ENCODE measurements at places on chromosomes 5 and 9.

DNA sequence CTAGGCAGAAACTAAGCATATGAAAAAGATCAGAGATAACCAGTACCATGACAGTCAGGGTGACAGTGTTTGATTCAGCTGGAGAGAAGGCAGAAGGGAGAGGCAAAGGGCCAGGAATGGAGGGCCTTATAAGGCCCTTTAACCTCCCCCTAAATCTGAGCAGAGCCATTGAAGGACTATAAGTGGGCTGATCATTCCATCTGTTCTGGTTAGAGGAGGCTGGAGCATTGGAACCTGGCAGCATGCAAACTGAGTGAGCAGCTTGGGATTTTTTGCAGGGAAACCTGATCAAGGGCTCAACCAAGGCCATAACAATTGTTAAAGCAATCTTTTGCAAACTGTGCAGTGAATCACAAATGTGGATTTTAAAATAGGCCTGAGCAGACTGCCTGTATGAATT is 174.5 kb upstream of the DAP start:
- DNase-seq: no peak

GRCh38 chr5:20262896-20263295 is 274.9 kb upstream of the CDH18 start:
- no peak for DNase-seq

DNA sequence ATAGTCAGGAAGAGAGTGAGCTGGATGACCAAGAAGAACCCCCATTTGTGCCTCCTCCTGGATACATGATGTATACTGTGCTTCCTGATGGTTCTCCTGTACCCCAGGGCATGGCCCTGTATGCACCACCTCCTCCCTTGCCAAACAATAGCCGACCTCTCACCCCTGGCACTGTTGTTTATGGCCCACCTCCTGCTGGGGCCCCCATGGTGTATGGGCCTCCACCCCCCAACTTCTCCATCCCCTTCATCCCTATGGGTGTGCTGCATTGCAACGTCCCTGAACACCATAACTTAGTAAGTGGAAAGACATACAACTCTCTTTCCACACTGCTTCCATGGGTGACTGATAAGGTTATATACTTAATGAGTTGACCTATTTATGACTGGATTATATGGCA is 51.5 kb downstream of the RAB14 start:
- DNase-seq: no peak

DNA sequence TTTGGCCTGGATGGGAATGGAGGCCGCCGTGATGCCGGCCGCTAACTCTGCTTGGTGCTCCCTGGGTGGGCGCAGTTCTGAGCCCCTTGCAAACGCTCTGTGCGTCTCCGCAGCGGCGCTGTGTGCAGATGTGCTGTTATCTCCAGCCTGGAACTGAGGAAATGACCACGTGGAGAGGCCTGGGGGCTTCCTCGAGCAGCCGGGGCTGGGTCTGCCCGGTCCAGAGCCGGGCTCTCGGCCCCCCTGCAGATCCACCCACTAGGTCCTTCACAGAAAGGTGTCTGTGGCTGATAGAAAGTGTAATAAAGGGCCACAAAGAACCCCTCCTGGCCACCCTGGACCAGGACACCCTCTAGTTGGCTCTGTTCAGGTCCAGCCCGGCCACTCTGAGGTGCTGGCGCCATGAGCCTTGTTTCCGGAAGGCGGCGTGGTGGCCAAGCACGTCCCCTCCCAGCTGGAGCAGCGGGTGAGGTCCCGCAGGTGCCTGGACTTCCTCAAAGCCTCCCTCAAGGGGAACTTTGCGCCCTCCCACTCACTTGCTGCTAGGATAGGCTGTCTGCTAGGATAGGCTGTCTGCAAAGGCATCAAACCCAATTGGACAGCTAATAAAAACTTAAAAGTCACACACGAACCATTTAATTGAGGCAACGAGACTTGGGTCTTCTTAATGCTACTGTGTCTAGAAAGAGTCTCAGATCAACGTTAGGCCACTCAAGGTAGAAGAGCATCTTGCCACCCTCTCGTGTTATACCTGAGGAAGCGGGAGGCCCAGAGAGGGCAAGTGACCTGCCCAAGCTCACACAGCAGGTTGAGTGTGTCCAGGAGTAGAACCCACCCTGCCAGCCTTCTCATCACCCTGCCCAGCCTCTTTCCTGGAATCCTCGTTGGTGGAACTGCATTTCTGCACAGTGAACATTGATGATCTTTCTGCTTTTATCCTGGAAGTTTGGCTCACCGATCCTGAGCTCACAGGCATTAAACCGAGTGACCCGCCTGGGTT is 109.3 kb upstream of the FCN2 start:
- DNase-seq: no peak

DNA sequence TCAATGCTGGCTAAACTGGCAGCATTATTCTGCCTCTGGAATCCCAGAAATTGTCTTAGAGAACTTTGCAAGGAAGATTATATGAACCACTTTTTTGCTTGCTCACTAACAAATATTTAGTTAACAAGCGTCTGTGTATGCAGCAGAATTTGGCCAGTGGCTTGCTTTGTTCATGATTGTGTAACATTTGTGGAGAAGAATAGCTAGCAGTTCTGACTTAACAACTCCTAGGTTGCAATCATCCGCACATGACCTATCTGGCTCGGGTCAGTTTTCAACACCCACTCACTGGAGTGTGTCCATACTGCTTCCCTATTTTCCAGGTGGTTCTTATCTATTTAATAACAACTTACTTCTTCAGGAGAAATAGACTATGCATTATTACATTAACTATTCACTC is 98.5 kb downstream of the SNX18 start:
- peak; percentile 74 for DNase-seq

DNA sequence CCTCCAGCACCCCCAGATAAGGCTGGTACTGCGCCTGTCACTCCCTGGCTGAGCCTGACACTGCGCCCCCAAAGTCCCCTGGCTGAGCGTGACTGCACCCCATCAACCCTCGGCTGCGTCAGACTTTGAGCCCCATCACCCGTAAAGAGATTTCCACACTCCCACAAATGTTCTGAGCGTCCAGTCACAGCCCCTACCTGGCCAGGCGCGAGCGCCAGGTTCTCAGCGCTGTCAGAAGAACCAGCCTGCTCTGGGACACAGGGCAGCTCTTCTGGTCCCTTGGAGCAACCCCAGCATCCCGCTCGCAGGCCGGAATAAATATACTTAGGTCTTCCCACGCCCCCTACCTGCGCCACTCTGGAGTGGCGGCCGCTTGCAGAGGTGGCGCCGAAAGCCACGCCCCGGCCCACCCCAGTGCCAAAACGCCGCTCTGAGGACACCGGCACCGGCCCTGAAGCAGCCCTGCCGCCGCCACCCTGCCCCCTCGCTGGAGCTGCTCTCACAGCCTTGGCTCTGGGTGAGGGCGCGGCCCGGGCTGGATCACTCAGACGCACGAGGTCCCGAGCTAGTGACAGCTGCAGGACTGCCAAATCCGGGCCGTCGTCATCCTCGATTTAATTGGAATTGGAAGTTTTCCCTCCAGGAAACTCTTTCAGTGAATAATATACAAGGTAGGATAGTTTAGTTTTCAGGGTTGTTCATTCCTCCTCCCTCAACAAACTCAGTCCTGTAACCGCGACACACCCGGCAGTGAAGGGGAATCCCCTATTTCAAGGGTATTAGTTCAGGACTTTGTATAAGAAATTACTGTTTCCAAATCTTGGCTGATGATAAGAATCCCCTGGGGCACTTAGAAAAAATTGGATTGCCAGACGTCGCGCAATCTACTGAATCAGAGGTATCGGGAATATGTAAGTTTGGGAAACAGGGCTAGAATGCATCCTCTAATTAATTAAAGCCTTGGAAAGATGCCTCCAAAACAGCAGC is 1.2 kb upstream of the CEMIP2 start:
- DNase-seq: peak; percentile 43

GRCh38 chr9:137045294-137046087 is 486 bp downstream of the NPDC1 start:
- peak; percentile 62 for DNase-seq

GRCh38 chr9:129375845-129376244 is 197.8 kb upstream of the IER5L start:
- DNase-seq: no peak

GRCh38 chr5:42596817-42597216 is 159.8 kb upstream of the CCDC152 start:
- no peak for DNase-seq

- DNase-seq: no peak
Observed at GRCh38 chr9:119829186-119829585, 460.0 kb upstream of the BRINP1 start.

DNA sequence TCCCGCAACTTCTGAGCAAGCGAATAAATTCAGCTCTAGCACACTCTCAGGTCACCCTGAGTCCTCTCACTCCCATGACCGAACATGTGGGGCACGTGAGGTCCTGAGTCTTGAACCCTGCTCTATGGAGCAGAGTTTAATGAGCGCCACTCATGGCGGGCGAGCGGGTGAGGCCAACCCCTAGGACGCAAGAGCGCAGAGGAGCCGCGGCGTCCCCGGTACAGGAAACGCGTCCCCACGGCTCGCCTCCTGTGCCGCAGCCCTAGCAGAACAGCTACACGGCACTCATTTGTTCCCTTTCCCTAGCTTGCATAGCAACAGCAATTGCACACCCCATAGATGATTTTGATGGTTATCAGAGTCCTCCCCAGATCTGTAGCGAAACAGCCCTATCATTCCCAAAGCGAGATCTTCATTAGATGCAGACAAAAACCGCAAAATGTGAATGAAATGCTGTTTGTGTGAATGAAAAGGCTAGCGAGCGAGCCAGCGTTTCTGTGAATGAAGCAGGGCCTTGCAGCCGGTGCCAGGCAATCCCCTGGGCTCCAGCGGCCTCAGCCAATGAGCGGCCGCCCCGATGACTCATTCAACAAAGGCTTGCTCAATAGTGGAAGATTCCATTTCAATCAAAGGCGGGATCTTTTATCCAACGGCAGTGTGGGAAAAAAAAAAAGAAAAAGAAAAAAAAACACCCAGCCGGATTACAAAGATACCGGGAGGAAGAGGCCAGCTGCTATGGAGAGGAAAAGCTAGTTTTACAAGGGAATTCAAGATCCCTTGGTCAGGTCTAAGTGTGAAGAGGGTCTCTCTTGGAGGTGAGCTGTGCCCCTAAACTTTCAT is 1.5 kb upstream of the SHC3 start:
- peak; percentile 96 for DNase-seq

DNA sequence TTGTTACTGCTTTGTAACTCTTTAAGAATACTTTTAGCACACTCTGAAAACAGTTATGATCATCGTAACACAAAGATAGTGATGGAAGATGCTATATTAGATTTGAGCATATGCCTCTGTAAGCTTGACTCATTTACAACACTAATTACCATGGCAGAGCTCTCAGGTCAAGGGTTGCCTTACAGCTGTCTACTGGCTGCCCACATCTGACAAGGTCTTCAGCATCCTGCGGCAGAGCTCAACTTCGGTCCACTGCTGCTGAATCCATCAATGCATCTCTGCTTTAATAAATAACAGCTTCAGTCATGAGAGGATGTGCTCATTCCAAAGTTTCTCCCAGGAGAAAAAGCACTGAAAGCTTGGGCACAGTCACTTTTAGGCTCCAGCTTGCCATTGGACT is 449.4 kb downstream of the RASEF start:
- DNase-seq: no peak

- DNase-seq: no peak
Observed at GRCh38 chr5:154409230-154409840, 36.5 kb upstream of the SAP30L start.

DNA sequence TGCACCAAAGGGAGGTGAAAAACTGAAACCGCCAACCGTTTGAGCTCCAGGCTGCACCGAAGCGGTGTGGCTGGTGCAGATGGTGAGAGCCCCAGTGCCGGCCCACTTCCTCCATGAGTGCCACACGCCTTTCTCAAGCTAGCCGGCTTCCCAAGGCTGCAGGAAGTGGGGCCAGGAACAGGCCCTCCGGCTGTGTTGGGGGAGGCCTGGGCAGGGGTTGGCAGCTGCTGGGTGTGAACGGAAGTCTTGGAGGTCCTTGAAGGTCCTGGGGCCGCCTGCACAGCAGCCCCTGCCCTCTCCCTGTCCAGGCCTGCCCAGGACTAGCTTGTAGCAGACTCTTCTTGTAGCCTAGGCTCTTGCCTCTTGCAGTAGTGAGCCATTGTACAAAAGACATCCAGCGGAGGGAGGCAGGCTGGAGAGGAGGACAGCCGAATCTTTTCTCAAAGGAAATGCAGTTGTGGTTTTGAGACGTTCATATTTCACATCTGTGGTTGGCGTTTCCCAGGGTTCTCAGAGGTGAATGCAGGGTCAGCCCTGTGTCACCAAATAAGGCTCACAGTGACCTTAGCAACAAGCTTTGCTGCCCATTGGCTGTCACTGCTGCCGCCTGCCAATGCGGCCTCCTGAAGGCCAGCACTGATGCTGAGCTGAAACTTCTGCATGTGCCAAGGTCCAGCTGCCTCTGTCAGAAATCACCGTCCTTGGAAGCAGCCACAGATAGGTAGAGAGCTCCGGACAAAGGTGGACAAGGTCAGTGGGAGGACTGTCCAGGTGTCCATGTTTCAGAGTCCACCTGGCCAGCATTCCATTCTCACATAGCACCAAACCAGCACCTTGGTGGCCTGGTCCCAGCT is 23.9 kb downstream of the IRF1 start:
- peak; percentile 52 for DNase-seq

- DNase-seq: no peak
Observed at GRCh38 chr9:92988215-92988768, 41.0 kb downstream of the FGD3 start.

- DNase-seq: no peak
Observed at GRCh38 chr9:87749335-87750035, 23.6 kb downstream of the CTSL start.

DNA sequence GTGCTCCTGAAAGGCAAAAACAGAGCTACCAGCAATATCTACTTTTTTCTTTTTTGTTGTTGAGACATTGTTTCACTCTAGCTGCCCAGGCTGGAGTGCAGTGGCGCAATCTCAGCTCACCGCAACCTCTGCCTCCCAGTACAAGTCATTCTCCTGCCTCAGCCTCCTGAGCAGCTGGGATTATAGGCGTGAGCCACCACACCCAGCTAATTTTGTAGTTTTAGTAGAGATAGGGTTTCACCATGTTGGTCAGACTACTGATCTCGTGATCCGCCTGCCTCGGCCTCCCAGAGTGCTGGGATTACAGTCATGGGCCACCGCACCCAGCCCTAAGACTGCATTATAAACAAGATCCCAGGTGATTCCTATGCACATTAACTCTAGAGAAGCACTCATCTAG is 17.0 kb downstream of the PLPP1 start:
- no peak for DNase-seq

GRCh38 chr9:91223000-91223399 is 138.7 kb downstream of the AUH start:
- no peak for DNase-seq

DNA sequence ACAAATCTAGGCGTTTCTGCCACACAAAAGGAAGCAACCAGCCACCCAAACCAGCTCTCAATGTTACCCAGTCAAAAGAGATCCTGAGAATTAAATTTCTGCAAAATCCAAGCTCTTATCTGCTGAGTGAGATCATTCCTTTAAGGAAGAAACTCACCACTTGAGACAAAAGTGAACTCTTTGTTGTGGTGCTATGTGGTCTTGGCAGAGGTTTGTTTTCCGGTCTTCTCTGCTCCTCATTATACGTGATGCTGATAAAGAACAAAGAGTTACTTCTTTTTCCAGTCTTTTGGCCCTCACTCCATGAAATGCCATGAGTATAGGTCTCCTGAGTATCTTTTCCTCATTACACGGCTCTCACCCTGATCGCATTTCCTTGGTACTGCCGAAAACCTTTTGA is 82.1 kb downstream of the PRKACG start:
- DNase-seq: no peak

All from AG08395 (cell line).